ENCODE measurements at places on chromosomes 4 and X.

- H3K27ac ChIP-seq: no peak overlapping the region
Observed at GRCh38 chr4:106473515-106473914, 104.9 kb upstream of the GIMD1 start.

GRCh38 chr4:186307916-186308315, 41.9 kb downstream of the F11 start:
- H3K36me3 ChIP-seq: no peaks in the 10 kb centered on the region
- no peaks in the 10 kb centered on the region for H3K4me1 ChIP-seq
- DNase-seq: no peak
- H3K27me3 ChIP-seq: peaks cover 36% of the 10 kb centered on the region

- H3K27ac ChIP-seq: no peak overlapping the region
- H3K4me1 ChIP-seq: no peaks in the 10 kb centered on the region
- no peak overlapping the region for H3K4me3 ChIP-seq
- H3K36me3 ChIP-seq: no peaks in the 10 kb centered on the region
- no peaks in the 10 kb centered on the region for H3K27me3 ChIP-seq
Observed at GRCh38 chrX:2490634-2491033, 10.1 kb downstream of the DHRSX start.

DNA sequence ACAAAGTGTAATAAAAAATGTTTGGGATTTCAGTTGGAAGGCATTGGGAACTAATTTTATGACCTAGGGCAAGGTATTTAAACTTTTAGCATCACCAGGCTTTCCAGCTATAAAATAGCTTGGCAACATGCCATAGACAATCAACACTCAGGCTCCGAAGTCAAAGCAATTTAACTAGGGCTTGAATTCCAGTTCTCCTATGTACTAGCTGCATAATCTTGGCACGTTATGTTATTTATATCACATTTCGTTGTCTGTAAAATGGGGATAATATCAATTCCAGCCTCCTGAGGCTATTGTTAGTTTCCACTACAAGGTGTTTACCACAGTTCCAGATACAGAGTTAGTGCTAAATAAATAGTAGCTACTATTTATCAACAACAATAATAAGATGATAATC, 78.8 kb downstream of the DMD start:
- H3K27me3 ChIP-seq: peaks cover 11% of the 10 kb centered on the region
- H3K4me1 ChIP-seq: no peaks in the 10 kb centered on the region
- no peaks in the 10 kb centered on the region for H3K36me3 ChIP-seq
- DNase-seq: no peak
- H3K4me3 ChIP-seq: no peak overlapping the region

DNA sequence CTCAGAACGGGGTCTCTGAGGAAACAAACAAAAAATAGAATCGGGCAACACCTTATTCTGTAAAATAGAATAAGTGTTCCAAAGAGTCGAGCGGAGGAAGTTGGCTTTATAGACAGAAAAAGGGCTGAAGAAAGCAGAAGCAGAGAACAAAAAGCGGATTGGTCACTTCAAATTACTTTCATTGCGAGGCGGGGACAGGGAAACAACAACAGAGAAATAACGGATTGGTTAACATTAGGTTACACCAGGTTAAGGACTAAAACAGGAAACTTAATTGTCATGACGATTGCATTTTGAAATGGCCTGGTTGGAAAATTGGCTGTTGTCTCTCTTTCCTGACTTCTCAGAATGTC, 433 bp upstream of the COQ2 start:
- peak overlapping the region; percentile 81 for H3K27ac ChIP-seq
- no peaks in the 10 kb centered on the region for H3K27me3 ChIP-seq
- peak; percentile 8 for DNase-seq
- peak overlapping the region; percentile 91 for H3K4me3 ChIP-seq
- H3K4me1 ChIP-seq: peaks cover 27% of the 10 kb centered on the region
- no peaks in the 10 kb centered on the region for H3K36me3 ChIP-seq

DNA sequence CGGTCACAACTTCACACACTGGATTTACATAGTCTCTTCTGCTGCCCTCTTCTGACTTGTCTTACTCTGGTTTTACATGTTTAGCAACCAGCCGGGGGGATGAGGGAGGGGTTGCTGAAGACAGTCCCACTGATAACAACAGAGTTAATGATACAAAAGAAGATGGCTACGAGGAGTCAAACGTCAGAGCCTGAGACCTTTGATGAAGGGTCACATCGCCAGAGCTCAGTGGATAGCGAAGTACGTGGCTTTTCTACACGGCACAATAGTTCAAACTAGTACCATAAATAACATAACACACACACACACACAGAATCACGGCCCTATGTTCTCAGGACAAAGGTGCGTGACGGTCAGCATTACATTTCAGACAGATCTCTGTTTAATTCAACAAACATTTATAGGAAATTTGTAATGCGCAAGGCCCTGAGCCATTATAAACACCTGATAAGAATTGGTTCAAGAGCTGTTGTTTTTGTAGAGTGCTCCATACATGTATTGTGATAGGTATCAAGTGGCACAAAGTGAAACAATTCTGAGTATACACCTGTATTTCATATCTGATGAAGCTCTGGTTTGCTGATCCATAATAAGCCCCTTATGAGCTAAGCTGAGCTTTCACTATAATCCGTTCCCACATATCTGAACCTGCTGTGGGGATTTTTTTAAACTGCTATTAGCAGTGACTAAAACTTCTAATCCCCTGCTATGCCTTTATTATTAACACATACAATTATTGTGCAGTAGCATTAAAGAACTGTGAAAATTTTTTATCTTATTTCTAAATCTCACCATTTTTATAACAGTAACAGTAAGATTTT, 100.0 kb downstream of the NR3C2 start:
- no peaks in the 10 kb centered on the region for H3K36me3 ChIP-seq
- no peak overlapping the region for H3K4me3 ChIP-seq
- H3K4me1 ChIP-seq: no peaks in the 10 kb centered on the region
- no peaks in the 10 kb centered on the region for H3K27me3 ChIP-seq
- H3K27ac ChIP-seq: no peak overlapping the region

- H3K4me3 ChIP-seq: no peak overlapping the region
- DNase-seq: no peak
- H3K4me1 ChIP-seq: no peaks in the 10 kb centered on the region
- H3K27me3 ChIP-seq: no peaks in the 10 kb centered on the region
- no peak overlapping the region for H3K27ac ChIP-seq
Observed at GRCh38 chrX:111386615-111387233, 25.3 kb downstream of the DCX start.

DNA sequence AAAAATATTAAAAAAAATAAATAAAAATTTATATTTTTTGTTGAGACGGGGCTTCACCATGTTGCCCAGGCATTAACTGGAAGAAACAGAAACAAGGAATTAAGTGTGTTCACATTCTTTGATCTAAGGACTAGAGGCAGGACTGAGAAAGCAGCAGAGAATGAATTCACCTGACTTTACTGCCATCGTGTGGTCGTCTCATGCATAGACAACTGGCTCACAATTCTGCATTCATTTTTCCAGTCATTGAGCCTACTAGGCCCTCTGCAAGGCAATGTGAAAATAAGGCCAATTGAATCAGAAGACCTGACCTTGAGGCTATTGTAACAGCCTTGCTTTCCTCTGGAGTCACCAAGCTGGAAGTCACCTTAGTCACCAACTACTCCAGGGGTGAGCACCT, 37.4 kb downstream of the LHFPL1 start:
- no peak overlapping the region for H3K27ac ChIP-seq
- no peaks in the 10 kb centered on the region for H3K4me1 ChIP-seq
- DNase-seq: peak; percentile 51
- no peaks in the 10 kb centered on the region for H3K36me3 ChIP-seq

DNA sequence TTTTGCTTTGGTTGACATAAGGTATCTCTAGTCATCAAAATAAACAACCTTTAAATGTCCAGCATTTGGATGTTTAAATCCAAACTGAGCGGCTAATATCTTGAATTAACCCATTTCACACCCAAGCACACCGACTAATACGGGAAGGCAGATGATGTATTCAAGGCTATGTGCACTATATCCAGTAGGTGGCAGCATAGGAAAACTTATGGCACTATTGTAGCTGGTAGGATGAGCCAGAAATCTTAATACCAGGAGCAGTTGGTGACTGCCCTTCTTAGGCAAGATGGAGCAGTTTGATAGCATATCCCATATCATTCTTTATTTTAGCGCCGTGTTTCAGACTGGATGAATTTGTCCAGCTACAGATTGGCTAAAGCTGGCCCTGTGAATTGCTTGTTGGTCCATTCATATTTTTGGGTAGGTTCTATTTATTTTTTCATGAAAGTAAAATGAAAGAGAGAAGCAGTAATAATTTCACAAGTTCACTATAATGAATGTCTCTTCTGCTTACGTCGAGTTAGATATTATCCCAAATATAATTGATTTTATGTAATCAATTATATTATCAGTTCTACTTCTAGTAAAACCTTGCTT, 24.4 kb downstream of the UCHL1 start:
- H3K27me3 ChIP-seq: no peaks in the 10 kb centered on the region
- no peak overlapping the region for H3K27ac ChIP-seq
- peaks cover 4% of the 10 kb centered on the region for H3K4me1 ChIP-seq

- no peak for DNase-seq
- H3K4me1 ChIP-seq: no peaks in the 10 kb centered on the region
- peaks cover 84% of the 10 kb centered on the region for H3K36me3 ChIP-seq
- H3K4me3 ChIP-seq: no peak overlapping the region
Observed at GRCh38 chr4:143538979-143539669, 25.6 kb downstream of the SMARCA5 start.

- DNase-seq: no peak
- no peaks in the 10 kb centered on the region for H3K4me1 ChIP-seq
- H3K27me3 ChIP-seq: no peaks in the 10 kb centered on the region
- H3K27ac ChIP-seq: no peak overlapping the region
- H3K36me3 ChIP-seq: no peaks in the 10 kb centered on the region
- no peak overlapping the region for H3K4me3 ChIP-seq
Observed at GRCh38 chr4:10947898-10948297, 263.3 kb upstream of the CLNK start.

- peaks cover 55% of the 10 kb centered on the region for H3K27me3 ChIP-seq
- H3K27ac ChIP-seq: no peak overlapping the region
- no peaks in the 10 kb centered on the region for H3K36me3 ChIP-seq
Observed at GRCh38 chr4:68070302-68070701, 59.4 kb downstream of the TMPRSS11F start.

GRCh38 chr4:8191136-8191747, 7.8 kb upstream of the SH3TC1 start:
- no peaks in the 10 kb centered on the region for H3K27me3 ChIP-seq
- H3K4me3 ChIP-seq: no peak overlapping the region
- DNase-seq: peak; percentile 62
- peak overlapping the region; percentile 85 for H3K27ac ChIP-seq
- H3K4me1 ChIP-seq: peaks cover 33% of the 10 kb centered on the region
- H3K36me3 ChIP-seq: no peaks in the 10 kb centered on the region

DNA sequence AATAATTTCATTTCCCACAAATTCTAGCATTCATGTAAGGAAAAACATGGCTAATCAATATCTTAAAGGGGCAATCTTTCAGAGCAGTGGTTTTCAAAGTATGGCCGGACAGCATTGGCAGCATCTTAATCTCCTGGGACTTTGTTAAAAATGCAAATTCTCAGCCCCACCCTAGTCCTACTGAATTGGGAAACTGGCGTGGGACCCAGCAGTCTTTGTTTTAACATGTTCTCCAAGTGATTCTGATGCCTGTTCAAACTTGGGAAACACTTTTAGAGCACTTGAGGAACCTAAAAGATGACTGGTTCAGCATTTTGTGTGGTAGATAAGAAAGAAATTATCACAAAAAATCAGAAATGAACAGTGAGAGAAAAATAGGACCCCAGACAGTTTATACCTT, 65.7 kb downstream of the ZFX start:
- H3K36me3 ChIP-seq: peaks cover 28% of the 10 kb centered on the region
- H3K27me3 ChIP-seq: no peaks in the 10 kb centered on the region
- DNase-seq: no peak
- no peak overlapping the region for H3K27ac ChIP-seq
- H3K4me1 ChIP-seq: no peaks in the 10 kb centered on the region

DNA sequence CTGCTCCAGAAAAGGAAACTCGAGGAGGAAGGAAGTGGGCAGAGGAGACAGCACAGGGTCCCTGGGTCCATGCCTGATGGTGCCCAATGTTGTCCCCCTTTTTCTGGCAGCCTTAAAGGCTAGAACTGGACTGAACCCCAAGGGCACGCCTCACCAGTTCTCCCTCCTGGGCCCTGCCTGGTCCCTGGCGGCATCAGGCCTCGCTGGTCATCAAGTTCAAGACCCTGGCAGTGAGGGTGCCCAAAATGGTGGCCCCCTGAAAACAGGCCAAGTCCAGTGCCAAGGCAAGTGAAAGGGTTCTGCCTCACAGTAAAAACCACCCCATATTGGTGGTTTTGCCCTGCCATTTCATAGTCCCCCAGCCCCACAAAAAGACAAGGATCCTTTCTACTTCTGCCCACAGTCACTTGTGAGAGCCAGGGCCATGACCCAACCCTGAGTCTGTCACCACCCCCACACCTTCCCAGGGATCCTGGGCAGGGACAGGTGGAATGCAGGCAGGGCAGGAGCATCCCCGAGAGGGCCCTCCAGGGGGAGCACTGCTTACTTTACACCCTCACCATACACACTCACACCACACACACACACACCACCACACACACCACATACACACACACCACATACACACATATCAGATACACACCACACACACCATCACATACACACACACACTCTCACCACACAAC, 107.6 kb downstream of the DCTD start:
- no peaks in the 10 kb centered on the region for H3K27me3 ChIP-seq
- peak overlapping the region; percentile 94 for H3K27ac ChIP-seq
- H3K36me3 ChIP-seq: no peaks in the 10 kb centered on the region
- no peak overlapping the region for H3K4me3 ChIP-seq
- peak; percentile 47 for DNase-seq
- H3K4me1 ChIP-seq: peaks cover 21% of the 10 kb centered on the region

Data from PC-3 (cell line).